ENCODE measurements at places on chromosomes 16 and 17.

DNA sequence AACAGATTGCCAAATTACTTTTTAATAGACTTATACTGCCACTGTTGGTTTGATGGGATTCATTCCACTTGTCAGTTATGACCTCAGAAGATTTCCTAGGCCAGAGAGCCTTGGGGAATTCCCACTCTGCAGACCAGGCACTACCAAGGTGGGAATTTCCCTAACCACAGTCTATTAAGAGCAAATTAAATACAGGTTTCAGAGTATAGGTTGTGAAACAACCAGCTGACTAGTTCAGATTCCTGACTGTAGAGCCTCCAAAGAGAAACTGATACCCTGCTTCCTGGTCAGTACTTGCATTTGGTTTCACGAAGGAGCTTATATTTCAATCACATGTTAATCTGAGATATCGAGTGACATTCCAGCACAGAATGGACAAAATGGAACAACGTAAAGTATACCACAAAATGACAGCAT, 186.5 kb downstream of the STX8 start:
- peak; percentile 94 for DNase-seq

DNA sequence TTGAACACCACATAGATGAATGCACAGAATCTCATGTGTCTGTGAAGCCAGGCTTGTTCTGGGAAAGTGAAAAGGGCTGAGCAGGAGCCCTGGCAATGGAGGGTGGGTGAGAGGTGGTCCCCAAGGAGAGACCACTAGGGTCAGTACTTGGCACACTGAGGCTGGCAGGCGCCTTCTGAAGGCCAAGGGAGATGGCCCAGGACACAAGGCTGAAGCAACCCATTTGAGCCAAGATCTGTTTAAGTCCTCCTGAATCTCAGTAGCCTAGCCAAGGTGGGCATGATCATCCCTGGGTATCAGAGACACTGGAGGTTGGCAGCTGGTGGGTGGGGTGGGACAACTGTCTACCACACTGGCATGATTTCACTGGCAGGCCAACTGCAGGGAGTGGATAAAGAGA, 1741.2 kb downstream of the TP53TG3F start:
- DNase-seq: no peak

DNA sequence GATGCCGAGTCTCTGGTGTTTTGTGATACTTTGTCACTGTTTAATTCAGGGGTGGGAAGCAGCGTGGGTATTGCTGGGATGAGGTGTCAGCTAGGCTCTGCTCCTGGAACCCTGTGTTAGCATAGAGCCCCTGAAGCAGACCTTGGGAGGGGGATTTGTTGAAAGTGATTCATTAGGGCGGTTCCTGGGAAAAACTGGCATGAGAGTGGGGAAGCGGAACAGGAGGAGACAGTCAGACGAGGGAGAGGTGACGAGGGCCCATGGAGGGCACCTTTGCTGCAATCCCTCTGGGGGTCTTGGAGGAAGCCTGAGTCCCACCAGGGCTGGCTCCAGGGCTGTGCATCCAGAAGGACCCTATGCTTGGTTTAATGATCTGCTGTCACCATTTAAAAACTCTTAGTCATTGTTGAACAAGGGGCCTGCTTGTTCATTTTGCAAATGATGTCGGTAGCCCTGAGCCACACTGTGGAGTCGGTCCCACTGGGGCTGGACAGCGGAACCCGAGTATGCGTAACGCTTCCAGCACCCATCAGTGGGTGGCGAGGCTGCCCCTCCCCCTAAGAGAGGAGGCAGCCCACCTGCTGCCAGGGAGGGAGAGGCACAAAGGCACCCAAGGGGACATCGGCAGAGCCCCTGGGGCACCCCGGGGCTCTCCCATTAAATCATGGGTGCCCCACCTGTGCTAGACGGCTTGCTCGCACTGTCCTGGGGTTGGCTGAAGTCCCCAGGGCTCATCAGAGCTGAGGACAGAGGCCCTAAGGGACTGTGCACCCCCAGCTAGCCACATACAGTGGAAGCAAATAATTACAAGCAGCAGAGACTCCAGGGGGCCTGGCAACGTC, 35.4 kb downstream of the WFDC1 start:
- DNase-seq: no peak

- no peak for DNase-seq
Measured at GRCh38 chr16:9092282-9092977, 986 bp downstream of the HAPSTR1 start.

GRCh38 chr16:85492295-85492864, 120.7 kb upstream of the GSE1 start:
- DNase-seq: no peak

DNA sequence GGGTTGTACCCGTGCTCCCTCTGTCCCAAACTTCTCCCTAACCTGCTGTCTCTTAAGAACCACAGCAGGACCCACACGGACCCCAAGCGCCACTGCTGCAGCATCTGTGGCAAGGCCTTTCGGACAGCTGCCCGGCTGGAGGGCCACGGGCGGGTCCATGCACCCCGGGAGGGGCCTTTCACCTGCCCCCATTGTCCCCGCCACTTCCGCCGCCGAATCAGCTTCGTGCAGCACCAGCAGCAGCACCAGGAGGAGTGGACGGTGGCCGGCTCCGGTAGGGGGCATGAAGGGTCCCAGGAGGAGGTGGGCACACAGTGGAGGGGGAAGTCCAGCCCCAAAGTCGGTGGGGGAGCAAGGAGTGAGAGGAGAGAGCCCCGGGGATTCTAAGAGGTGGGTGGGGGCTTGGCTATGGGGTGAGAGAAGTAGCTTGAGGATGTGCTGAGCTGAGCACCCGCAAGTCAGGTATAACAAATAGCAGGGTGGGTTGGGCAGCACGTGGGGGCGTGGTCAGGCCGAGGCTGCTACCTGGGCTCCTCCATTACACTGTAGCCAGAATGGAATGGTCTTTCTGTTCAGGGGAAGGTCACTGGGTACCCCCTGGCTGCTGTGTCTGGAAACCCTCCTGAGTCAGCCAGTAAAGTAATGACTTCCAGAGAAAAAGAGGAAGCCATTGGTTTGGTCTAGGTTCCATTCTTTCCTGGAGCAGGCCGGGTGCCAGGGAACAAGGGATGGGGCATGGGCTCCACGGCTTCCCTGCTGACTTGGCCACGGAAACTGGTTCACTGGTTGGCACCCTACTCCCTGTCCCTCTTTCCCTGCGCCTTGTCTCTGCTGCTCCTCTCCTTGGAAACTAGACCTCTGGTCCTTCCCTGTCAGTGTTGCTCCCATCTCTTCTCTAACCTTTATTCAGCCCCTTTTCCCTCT, 7.1 kb downstream of the PRSS53 start:
- no peak for DNase-seq

GRCh38 chr17:6140728-6141330, 70.7 kb downstream of the WSCD1 start:
- no peak for DNase-seq

DNA sequence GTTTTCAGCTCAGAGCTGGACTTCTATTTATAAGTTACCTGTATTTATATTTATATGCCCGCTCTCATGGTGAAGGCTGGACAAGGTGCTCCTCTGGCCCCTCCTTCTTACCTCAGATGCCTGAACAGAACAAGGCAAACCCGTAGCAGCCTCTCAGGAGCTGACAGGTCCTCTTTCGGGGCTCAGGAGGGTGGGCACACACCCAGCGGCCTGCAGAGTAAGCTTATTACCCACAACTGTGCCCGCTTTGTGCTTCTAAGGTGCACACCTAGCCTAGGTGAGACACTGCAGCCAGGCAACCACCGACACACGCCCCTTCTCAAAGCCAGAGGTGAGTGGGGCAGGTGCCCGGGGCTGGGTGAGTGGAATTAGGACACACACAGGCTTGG, 5.3 kb downstream of the NKIRAS2 start:
- no peak for DNase-seq

DNA sequence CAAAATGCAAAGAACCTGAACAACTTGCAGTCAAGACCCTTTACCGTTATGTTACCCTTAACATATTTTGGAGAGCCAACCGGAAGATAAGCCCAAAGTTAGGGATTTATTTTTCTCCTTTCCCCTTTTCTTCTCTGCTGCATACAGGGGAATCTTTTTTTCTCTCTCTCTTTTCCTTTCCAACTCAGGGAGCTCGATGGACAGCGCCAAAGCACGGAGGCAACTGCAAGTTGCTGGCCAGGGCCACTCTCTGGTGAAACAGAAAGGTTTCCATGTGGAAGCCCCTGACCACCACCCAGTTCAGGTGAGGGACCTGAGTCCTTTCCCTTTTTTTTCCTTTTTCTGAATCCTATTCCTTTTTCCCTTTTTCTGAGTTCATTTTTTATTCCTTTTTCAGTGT, 98.8 kb upstream of the COX10 start:
- no peak for DNase-seq

DNA sequence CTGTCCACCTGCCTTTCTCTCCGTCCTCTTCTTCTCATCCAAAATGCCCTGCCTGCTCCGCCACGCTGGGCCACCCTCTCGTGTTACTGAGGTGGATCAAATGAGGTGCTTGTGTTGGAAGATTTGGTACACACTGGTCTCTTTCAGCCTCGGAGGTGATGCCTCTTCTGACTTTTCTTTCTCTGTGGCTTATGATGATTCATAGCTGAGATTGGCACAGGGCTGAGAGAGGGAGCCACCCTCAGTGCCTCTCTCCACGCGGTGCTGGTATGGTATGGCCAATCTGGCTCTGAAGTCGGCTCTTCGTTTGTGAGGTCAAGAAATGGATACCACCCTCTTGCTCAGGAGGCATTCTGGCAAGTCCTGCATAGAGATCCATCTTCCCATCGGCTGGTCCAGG, 82.4 kb downstream of the PLCG2 start:
- no peak for DNase-seq

GRCh38 chr17:38852771-38853291, 690 bp downstream of the RPL23 start:
- DNase-seq: no peak

- peak; percentile 57 for DNase-seq
Measured at GRCh38 chr16:65314627-65315008, 192.8 kb upstream of the CDH11 start.

GRCh38 chr16:87227296-87227951, 89.8 kb downstream of the C16orf95 start:
- peak; percentile 68 for DNase-seq
